ENCODE measurements at places on chromosomes 1 and 21. TPM values are rescaled to one million over a fixed set of nuclear protein-coding genes. Genes with fewer than 3 reads are reported as not detected.

- DNase-seq, result no peak
Measured at GRCh38 chr1:245582026-245582425, 427.2 kb downstream of the KIF26B start.

DNA sequence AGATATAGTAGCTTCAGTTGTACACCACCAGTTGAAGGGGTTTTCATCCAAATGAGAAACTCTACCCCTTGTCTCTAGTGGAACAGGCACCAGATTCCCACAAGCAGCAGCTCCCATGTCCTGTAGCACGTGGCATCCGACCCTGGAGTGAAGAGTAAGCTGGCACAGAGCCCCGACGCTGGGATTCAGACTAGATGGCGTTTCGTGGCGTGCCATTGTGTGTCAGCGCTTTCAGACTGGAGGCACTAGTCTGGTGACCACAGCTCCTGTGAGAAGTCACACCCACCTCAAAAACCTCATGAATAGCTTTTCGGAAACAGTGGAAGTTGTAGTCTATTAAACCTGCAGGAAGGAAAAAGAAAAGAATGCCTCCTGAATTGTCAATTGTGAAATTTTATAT lies 20.2 kb downstream of the RRAGC start:
- no peak for DNase-seq

HAPLN2 gene
- total RNA-seq, result 0.27 TPM

- no peak for DNase-seq
Measured at GRCh38 chr1:30899577-30900389, 8.8 kb downstream of the SDC3 start.

KPRP gene
- not detected for total RNA-seq

PCP4 gene
- total RNA-seq, result not detected
